ENCODE measurements at places on chromosomes 5 and 9.

- no peak for DNase-seq
These were observed 72.4 kb upstream of the LHFPL2 start for GRCh38 chr5:78720997-78721396.

DNA sequence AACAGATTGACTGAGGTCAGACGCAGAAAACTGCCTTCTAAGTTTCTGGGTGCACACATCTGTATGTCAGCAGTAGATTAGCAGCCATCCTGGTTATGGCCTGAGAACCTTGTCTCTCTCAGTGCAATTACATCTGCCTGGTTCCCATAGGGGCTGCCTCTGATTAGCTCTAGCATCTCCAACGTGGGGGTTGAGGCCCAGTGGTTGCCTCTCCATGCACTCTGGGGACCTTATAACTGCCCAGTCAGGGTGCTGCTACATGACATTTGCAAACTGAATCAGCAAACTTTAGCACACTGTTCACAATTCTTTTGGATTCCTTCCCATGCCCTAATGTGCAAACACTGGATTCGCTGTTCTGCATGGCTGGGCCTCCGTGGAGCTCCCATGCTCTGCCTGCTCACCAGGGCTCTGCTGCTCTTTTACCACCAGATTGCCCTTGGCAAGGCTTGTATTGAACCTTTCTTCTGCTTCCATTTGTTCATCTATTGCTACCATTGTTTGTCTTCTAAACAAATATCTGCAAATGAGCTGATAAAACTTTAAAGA, 36.2 kb downstream of the SNX18 start:
- no peak for DNase-seq

DNA sequence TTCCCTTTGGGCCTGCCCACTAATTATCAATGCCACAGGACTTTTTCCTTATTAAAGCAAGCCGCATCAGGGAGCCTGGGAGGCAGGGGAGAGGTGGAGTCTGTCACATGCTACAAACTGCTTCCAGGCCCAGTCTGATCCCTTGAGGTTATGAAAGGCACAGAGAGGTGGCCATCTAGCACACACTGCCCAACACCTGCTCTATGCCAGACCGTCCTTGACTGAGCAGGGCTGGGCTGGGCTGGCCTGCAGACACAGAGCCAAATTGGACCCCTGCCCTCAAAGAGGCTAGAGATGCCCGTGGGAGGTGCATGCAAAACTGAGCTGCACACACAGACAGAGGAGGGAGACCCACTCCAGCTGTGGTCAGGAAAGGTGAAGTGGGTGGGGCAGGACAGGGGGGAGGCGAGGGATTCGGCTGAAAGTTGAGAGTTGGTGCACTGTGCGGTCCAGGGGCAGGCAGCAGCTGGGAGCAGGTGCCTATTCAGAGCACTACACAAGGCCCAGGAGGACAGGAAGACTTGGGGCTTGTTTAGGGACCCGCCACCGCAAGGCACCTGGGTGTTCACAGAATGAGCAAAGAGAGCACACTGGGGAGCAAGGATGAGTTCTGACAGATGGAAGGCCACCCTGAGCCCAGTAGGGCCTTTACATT, 36.4 kb upstream of the TCF7 start:
- DNase-seq: no peak

DNA sequence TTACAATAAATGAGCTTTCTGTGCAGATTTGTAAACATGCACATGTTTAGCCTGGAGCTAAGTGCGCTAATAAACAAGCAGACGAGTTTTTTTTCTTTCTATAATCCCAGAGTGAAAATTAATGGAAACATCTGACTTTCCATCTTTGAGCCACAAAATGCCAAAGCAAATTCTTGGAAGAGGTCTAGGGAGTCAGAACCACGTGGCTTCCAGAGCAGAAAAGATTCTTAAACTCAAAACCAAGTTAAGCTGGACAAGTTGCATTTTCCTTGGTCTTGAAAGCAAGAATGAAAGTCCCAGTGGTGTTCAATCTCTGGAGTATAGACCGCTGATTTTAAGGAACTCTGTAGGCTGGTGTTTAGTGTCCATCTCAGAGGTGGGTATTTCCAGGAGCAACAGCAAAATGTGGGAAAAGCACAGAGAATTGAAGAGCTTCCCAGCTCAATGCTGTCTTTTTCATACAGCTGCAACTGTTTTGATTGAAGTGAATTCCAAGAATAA, 71.4 kb downstream of the MYO10 start:
- no peak for DNase-seq

- no peak for DNase-seq
These were observed 329 bp downstream of the CDC23 start for GRCh38 chr5:138212828-138213160.

DNA sequence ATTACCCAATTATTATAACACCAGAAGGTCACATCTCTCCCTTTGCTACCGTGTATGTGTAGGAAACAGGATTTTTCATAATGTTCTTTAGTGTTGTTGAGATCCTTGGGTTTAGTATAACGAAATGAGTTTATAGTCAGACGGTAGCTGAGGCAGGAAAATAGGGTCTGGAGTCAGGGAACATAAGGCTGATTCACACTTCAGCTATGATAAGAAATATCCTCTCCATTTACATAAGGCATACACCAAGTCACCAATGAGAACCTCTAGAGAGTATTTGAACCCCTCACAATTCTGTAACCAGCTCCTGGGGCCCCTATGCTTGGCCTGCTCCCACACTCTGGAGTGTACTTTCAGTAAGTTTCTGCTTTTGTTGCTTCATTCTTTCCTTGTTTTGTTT, 58.9 kb upstream of the ANKH start:
- no peak for DNase-seq

DNA sequence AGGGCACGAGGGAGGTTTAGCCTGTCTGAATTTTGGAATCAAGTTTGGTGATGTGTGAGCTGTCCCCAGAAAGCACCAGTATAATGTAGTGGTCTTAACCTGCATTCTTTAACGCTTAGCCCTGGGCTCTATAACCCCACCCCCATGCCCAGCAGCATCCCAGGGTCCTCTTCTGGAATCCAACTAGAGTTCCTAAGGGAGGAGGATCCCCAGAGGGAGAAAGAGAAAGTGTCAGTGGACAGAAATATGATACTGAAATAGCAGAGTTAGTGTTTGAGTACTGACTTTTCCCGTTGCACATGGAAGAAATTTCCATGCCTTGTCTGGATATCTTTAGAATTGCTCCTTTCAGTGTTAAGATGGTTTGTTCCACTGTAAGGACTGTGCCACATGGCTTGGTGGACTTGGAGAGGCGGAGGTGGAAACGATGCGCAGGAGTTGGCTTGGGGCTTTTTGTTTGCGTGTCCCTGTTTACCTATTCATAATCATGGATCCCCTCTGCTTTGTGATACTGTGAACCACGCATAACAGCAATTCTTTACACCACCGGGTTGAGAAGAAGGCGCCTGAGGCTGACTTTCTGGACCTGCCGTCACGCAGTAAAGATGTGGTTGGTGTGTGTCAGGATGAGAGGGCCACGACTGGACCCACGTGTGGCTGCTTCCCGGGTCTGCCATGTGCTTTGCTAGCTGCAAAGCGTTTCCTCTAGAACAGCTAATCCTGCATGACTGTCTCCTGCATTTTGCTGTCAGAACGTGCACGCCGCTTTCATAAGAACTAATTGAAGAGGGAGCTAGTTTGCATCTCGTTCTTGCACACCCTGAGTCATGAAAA, 142.3 kb downstream of the SMARCA2 start:
- peak; percentile 30 for DNase-seq

DNA sequence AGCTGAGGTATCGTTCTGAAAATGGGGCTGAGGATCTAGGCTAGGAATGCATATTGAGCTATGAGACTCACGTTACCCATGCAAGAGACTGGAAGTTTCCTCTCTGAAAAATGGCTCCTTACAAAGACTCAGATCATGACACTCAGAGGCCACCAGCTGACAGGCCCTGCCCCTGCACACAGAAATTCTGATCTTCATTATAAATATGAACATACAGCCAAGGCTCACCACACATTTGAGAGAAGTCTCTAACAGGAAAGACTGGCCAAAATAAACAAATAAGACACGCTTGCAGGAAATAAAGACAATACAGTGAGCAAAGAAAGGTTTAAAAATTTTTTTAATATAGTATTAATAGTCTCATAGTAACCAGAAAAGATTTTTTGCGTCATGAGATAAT, 365.9 kb downstream of the NFIB start:
- DNase-seq: no peak

DNA sequence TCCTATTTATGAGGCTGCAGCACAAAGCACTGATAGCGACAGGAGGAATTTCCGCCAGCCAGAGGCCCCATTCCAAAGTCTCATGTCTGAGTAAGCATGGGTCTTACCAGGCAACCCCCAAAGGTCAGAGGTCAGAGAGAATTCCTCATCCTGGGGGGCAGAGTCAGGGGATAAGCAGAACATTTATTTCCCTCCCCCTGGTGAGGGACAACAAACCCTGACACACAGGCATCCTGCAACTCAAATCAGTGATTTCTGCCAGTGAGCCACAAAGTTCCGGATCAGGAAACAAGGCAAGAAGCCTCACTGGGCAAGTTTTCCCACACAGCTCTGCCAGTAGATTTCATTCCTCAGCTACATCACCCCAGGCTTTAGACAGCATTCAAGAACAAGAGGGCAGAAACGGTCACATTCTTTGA, 37.0 kb downstream of the ADAMTS12 start:
- no peak for DNase-seq

DNA sequence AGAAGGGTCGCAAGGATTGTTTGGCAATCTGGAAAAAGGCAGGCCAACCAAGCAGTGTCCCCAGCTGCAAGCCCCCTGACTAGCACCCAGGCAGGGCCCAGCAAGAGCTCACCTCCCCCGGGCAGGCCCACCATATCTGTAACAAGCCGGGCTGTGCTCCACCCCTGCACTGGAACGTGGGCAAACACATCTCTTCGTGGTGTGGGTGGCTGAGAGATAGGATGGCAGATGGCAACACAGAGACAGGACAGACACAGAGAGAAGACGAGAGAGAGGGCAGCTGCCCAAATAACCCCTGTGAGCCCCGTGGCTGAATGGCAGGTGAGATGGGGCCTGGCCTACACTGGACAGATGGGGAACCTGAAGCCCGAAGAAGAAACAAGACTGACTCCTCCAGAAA, 9.4 kb downstream of the BBLN start:
- no peak for DNase-seq

GRCh38 chr5:32581010-32581785, 4.2 kb upstream of the SUB1 start:
- DNase-seq: no peak

DNA sequence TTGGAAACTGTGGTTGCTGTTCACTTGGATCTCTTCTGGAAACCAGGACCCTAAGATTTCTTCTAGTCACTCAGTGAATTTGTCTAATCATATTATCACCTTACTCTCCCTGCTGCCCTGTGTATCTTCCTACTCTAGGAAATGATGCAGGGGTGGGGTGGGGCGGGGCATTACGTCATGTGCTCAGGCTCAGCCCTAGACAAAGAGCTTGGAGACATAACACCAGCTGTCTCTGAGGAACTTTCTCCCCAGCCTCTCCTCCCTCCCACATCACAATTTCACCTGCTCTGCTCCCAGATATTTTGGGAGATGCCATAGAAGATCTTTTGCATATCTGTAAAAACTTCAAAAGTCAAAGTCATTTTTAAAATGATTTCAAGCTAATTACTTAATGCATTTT, 470.4 kb downstream of the ZSWIM6 start:
- no peak for DNase-seq

Measured in stimulated activated naive B cell treated with anti-CD40 and anti-IgM and Interleukin-4, amounts not matched to agents 10 μg/mL and 1 μg/mL and 100 μg/mL, for 72 hours (primary cell).